Activated T-cell treated with anti-CD3 and anti-CD28 coated beads, Interleukin-2, amount 50 U/mL, for 1 hour (primary cell): ENCODE measurements at places on chromosomes 3 and 15.

- DNase-seq = no peak
Measured at GRCh38 chr15:90051874-90052273, 50.4 kb downstream of the IDH2 start.

GRCh38 chr3:123349566-123350435 lies 99.1 kb downstream of the ADCY5 start:
- no peak for DNase-seq

DNA sequence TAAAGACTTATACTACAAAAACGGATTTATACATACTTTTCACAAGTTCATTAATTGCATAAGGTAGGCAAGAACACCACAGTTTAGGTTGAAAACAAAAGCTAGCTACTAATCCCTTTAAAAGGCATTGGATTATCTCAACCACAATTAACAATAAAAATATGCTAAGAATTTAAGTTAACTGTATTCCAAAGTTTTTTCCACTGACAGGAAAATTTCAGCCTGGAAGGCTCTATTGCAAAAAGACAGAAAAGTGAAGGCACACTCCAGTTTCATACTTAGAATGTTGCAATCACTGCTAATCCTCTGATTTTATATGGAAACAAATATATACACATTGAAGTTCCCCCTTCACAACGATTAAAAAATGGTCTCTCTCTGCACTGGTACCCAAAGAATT lies 71.5 kb downstream of the TJP1 start:
- no peak for DNase-seq

DNA sequence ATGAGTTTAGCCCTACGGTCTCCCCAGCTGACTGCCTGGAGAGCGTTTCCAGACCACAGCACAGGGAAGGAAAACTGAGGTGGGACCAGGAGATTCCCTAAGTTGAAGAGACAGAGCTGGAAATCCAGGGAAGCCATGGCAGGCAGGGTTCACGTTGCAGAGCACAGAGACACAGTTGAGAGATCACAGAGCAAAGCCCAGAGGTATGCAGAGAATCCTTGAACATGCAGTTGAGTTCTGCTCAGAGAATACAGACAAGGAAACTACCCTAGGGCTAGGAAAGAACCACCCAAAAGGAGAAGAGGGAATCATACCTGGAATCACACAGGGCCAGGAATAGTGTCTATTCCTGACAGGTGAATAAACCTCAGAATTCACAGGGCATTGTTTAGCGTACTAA lies 14.3 kb downstream of the SLC28A1 start:
- DNase-seq = no peak

- no peak for DNase-seq
Measured at GRCh38 chr15:98723195-98723594, 74.9 kb downstream of the IGF1R start.

DNA sequence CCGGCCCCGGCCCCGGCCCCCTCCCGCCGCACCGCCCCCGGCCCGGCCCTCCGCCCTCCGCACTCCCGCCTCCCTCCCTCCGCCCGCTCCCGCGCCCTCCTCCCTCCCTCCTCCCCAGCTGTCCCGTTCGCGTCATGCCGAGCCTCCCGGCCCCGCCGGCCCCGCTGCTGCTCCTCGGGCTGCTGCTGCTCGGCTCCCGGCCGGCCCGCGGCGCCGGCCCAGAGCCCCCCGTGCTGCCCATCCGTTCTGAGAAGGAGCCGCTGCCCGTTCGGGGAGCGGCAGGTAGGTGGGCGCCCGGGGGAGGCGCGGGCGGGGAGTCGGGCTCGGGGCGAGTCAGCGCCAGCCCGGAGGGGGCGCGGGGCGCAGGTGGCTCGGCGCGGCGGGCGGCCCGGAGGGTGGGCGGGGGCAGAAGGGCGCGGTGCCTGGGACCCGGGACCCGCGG lies 352 bp downstream of the CHRD start:
- peak; percentile 44 for DNase-seq

- no peak for DNase-seq
Measured at GRCh38 chr3:150800722-150801121, 37.8 kb upstream of the SIAH2 start.

GRCh38 chr3:12158387-12159226 lies at the start of gene TIMP4:
Gene TIMP4 (minus strand): TSS chr3:12158912. CDS start chr3:12158840, 72 bp downstream.
- no peak for DNase-seq

DNA sequence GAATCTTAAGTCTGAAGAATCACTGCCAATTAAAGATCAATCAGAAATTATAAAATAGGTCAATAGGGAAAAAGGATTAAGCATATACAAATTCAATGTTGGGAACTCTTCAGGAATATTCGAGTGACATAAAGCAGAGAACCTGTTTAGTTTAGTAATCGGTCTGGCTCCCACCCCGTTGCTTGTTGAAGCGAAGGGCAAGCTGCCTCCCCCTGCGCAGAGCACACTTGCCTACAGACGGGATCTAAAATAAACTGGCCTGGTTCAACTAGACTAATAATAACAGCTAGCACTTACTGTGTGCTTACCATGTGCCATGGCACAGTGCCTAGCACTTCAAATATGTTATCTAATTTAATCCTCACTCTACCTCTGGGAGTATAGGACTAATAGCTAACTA lies 8.6 kb downstream of the SEMA6D start:
- DNase-seq = no peak

DNA sequence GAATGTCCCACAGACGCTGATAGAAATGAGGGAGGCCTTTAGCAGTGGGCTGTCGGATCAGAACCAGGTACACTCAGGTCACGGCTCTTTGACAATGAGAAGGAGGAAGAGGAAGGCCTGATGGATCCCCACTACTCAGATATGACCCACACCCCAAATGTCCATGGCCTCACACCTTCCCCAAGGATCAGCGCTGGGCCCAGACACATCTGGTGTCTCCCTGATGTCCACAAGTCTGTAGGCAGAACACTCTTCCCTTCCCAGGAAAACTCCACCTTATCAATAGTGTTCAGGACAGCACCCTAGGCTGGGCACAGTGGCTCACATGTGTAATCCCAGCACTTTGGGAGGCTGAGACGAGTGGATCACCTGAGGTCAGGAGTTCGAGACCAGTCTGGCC lies 33.3 kb upstream of the SFMBT1 start:
- DNase-seq = no peak

GRCh38 chr15:95894407-95894956 lies 436.0 kb upstream of the NR2F2 start:
- DNase-seq = no peak

DNA sequence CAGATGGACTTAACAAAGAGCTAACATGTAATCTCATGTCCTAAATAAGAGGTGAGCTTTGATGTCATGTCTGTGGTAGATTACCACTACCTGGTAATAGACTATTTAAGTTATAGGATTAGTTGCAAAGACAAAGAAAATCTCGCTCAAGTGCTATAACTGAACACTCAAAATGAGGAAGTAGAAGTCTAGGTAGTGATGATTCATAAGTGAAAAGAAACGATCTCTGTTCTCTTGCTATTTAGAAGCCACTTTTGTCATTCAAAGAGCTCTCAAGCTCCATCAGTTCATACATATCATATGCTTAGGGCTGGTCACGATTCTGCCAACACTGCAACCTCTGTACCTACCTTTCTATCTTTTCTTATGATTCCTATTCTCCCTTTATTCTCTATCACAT lies 110.9 kb downstream of the EDEM1 start:
- DNase-seq = no peak

GRCh38 chr3:105959851-105960250 lies 91.0 kb upstream of the CBLB start:
- no peak for DNase-seq

DNA sequence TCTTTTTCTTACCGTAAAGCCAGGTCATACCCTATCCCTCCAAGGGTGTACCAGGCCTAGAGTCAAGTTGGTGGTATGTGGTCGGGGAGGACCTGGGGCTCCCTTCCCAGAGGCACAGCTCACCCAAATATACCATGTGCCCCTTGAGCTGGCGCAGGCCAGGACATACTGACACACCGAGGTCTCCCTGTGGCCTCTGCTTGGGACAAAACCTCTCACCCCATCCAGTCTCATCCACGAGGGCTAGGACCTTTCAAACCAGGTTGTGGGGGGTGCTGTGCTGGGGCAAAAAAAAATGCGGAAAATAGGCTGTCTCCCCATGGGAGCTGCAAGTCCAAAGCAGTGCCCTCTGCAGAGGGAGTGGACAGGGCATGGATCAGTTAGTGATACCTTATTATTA lies 22.8 kb downstream of the PTH1R start:
- no peak for DNase-seq

GRCh38 chr15:50881121-50882048 lies 27.1 kb upstream of the AP4E1 start:
- no peak for DNase-seq

GRCh38 chr3:65020281-65021160 lies 332.7 kb upstream of the ADAMTS9 start:
- DNase-seq = no peak

DNA sequence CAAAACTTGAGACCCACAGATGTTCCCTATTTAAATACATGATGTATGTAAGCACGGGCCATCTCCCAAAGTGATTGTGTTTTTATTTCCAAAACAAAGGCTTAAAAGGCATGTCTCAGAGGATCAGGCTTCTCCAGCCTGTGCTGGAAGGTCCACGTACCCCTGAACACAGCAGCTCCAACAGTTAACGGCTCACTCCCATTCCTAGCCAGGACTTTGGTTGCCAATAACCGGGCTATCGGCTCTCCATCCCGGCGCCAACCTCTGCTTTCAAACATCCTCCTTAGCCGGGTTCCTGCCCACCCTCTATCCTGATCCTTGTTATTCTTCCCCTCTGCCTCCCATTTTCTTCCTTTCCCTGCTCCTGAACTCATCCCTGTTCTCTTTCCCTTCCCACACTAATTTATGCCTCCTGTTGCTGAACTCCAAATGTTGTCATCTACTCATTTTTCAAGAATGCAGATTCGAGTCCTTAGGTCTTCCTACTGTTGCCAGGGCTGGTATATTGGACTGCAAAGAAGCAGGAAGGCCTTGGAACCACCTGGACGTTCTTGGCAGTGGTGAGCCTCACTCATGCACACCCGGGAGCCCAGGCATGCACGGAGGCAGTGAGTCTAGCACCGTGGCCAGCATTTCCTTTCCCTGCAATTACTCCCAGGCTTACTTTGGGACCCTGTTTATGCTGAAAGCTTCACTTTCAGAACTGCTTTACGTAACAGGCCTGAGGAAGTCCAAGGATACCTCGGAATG lies 128.4 kb upstream of the RAD18 start:
- no peak for DNase-seq

DNA sequence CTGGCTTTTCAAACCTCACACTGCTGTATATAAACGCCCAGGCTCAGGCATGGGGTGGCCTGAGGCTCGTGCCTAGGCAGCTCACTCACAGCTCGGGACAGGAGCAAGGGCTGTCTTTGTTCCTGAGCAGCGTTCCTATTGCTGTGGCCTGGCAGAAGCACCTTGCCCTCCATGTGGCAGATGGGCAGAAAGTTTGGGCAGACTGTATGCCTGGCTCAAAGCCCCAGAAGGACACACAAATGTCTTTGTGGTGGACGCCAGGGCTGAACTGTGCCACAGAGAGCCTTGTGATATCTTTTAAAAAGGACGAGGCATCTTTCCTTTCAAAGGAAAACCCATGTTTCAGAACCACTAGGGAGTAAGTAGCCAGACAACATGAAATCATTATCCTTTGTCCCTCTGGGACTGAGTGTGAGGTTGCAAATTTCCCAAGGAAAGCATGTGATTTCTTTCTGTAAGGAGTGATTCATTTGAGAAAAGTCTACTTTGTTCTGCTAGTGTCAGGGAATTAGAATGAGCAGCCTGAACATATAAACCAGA lies 29.3 kb upstream of the UBE2E1 start:
- no peak for DNase-seq

- DNase-seq = no peak
Measured at GRCh38 chr15:55796321-55796965, 53.5 kb upstream of the PRTG start.

DNA sequence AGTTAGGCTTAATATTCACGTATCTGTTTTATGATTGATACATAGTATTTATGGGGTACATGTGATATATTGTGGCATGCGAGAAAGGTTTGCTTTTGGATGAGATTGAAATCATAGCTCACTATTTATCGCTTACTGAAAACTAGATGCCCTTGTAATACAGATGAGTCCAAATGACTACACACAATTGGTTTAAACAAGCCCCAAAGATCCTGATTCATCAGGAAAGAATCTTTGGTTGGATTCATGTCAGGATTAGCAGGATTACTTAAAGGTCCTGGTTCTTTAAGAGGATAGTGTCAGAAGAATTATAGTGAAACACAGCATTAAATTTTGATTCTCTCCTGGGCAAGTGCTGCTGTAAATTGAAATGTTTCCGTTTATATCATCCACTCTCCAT lies 18.6 kb upstream of the AADAC start:
- no peak for DNase-seq

DNA sequence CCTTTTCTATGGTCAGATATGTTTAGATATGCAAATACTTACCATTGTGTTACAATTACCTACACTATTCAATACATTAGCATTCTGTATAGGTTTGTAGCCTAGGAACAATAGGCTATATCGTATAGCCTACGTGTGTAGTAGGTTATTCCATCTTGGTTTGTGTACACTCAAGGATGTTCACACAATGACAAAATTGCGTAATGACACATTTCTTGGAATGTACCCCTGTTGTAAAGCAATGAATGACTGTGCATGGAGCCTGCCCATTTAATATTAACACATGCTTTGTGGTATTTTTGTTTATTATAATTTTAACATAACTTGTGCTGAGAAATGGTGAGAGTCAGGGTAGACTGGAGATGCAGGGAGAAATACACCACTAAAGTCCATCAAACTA lies 154.9 kb downstream of the LEKR1 start:
- DNase-seq = no peak
